ENCODE measurements at places on chromosomes 12 and 14.

- DNase-seq, result no peak
Observed at GRCh38 chr12:93274937-93275336, 102.8 kb upstream of the NUDT4 start.

GRCh38 chr12:3964439-3964838 lies 91.2 kb upstream of the PARP11 start:
- DNase-seq, result peak; percentile 17

DNA sequence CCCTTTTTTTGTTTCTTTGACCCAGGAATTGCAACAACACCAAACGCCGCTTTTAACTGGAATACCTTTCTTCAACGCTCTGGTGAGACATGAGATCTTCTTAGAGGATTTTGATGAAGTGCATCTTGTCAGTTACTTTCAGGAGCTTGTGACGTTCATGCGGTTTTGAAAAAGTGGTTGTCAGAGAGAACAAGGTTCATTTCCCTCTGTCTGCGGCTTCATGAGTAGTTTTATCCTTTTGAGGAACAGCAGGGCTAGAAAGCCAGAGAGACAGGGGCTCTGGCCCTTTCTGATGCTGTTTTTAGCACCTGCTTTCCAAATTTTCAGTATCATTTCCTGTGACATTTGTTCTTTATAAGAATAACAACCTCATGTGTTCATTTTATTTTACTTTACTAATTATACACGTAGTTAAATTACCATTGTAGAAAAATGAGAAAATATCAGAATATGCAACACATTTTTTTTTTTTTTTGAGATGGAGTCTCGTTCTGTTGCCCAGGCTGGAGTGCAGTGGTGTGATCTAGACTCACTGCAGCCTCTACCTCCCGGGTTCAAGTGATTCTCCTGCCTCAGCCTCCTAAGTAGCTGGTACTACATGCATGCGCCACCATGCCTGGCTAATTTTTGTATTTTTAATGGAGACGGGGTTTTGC lies 61.8 kb downstream of the GLT1D1 start:
- DNase-seq, result peak; percentile 32

DNA sequence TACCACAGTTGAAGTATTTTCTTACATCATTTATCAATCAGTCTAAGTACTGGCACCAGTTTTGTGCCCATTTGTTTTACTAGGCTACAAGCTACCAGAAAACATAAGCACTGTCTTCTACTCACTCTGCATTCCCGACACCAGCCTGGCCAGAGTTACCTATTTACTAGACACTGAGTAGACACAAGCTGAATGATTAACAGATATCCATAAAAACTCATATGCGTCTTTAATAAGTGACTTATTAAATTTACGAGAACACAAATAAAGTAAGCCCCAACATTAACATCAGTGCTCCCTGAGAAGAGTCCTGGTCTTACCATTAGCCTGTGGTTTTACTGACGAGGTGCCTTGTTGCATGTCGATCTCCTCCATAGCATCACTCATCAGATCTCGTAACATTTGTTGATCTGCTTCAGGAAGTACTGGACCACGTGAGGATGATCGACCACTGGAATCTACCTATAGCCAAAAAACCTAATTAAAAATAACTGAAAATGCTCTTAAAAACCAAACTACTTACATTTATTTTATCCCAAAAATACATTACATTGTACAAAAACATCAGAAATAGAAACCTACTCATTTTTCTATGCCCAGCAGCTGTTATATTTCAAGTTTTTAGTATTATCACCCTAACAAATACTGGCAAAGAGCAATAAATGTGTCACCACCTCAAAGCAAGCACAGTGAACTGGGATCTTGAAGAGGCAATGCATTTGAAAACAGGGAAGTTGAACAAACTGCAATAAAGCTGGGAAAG lies 53.3 kb downstream of the BDKRB1 start:
- DNase-seq, result no peak

DNA sequence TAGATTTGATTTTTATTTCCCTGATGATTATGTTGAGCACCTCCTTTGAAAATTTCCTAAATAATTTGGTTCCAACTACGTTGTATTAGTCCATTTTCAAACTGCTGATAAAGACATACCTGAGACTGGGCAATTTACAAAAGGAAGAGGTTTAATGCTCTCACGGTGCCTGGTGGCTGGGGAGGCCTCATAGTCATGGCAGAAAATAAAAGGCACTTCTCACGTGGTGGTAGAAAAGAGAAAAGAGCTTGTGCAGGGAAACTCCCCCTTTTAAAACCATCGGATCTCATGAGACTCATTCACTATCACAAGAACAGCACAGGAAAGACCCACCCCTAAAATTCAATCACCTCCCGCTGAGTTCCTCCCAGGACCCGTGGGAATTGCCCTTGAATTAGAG lies 372.3 kb downstream of the RPL10L start:
- no peak for DNase-seq

DNA sequence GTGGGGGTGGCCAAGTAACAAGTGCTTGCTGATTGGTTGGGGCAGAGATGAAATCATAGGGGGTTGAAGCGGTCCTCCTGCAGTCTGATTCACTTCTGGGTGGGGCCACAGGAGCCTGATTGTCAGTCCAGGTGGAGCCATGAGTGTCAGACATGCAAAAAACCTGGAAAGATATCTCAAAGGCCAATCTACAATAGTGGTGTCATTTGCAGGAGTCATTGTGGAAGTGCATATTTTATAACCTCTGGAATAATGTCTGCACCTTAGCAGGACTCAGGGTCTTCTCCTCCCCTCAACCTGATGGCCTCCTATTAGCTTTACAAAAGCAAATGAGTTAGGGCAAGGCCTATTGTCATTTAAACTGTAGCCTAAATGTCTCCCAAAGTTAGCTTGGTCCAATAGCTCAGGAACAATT lies 241.4 kb downstream of the NUAK1 start:
- DNase-seq, result no peak

DNA sequence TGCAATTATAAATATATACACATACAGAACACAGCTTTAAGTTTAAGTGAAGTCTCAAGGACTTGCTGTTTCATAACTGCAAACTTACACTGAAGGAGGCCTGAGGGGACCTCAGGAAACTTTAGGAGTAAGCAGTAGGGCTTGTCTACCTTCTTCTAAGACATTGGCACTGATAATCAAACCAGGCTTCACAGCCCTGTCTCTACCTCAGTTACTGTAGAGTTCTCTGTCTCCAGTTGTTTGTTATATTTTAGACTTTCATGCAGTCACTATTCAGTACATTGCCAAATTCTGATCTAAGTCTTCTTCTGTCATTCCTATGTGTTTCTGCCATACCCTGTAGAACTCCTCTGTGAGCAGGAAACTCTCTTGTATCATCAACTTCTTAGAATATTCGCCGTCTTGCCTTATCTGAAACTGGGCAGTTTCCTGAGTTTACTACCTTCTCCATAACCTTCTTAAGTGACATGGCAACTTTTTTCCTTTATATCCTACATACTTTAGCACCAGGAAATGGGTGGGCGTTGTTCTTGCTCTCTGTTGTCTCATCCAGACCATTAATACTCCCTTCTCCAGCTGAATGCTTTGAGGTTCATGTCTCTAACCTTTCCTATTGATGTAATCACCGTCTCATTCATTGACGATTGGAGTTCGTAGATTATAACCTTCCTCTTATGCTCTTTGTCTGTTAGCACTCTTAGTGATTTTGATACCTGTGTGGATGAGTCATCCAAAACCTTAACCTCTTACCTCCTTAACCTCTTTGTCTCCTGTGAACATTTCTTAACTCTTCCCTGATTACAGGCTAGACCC lies 11.4 kb downstream of the APAF1 start:
- DNase-seq, result no peak

GRCh38 chr14:53126731-53127130 lies 26.4 kb downstream of the DDHD1 start:
- no peak for DNase-seq

DNA sequence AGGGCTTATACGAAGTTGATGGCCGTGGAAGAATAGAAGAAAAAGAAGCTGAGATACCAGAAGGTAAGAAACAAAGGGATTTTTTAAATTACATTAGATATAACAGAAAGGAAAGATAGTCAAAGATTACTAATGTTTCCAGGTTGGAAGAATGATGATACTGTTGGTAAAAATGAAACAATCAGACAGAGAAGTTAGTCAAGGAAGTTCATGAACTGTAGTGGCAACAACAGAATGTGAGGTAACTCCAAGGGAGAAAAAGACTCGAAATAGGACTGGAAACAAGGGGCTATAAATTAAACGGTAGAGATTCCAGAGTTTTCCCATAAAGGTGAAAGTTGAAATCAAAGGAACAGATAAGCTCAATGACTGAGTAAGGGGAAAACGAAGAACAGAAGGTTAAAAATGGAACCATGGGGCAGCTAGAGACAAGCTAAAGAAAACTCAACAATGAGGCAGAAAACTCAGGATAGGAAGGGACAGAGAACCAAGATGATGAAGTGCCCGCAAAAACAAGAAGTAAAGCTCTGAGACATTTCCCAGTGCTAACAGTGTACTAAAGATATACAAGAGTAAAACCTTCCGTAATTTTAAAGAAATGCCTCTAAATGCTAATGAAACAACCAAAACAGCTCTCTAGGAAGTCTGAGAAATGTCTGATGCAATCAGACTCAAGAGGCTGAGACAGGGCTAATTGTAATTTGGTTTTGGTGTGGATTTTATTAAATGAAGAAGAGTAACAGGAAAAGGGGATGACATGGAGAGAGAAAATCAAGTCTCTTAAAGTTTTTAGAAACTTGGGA lies 70.0 kb downstream of the PPP2R5E start:
- DNase-seq, result no peak

GRCh38 chr14:74621556-74621955 lies 9.5 kb upstream of the LTBP2 start:
- DNase-seq, result no peak

- no peak for DNase-seq
Observed at GRCh38 chr12:1330477-1330827, 263.9 kb downstream of the FBXL14 start.

DNA sequence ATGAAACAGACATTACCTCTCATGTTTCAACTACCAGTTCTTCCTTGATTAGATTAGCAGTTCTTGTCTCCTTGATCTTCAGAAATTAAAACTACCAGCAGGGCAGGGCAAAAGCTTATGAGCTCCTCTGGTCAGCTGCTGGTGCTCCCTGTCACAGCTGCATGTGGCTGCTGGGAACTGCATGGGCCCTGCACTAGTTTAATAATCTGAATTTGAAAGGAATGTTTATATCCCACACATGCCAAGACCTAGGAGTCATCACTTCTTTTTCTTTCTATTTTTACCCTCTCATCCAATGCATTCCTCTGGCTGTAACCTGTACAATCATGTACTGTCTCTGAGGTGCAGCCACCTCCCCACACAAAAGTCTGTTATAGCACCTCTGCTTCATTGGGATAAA lies 73.9 kb downstream of the ARMH4 start:
- no peak for DNase-seq

GRCh38 chr14:91315844-91316267 lies 71.4 kb upstream of the GPR68 start:
- DNase-seq, result peak; percentile 91

GRCh38 chr12:45986641-45987339 lies 3.6 kb downstream of the SCAF11 start:
- peak; percentile 96 for DNase-seq

GRCh38 chr12:103956509-103957027 lies 9.1 kb upstream of the TDG start:
- no peak for DNase-seq

- DNase-seq, result no peak
Observed at GRCh38 chr14:23364164-23365035, 572 bp downstream of the EFS start.

DNA sequence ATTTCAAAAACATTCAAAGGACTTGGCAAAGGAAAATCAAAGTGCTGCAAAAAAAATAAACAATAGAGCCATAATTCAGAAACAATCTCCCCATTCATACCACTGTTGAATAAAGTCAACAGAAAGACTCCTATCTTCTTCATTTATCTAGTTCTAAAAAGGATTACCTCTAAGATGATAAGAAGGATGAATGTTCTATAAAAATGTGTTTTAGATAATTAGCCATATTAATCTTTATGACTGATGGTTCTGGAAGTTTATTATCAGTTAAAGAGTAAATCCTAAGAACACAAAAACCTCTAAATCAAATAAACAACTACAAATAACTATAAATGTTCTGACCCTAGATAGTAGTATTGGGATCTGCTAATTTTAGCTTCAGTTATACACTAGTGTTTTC lies 37.8 kb upstream of the CDKL1 start:
- no peak for DNase-seq

- no peak for DNase-seq
Observed at GRCh38 chr14:71175491-71175890, 268.2 kb downstream of the PCNX1 start.

DNA sequence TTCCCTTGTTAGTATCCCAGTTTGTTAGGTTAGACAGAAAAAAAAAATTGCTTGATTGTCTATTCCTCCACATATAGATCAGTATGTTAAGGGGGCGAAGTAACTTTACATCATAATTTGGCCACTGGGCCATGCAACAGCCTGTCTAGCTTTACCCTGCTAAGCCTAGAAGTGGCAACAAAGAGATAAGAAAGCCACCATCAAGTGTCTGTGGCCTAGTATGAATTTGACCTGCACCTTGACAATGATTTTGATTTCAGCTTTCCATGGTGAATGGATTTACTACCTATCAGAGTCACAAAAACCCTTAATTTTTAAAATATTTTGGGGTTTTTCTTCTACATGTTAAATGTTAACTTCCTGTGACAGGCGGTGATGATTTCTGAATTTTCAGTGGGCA lies 63.9 kb downstream of the LIN52 start:
- no peak for DNase-seq

- no peak for DNase-seq
Observed at GRCh38 chr14:85037411-85037810, 492.5 kb upstream of the FLRT2 start.

- peak; percentile 36 for DNase-seq
Observed at GRCh38 chr12:106247674-106248311, at the start of gene CKAP4. Gene CKAP4 (minus strand): TSS chr12:106248020. CDS start chr12:106247851, 169 bp downstream.

DNA sequence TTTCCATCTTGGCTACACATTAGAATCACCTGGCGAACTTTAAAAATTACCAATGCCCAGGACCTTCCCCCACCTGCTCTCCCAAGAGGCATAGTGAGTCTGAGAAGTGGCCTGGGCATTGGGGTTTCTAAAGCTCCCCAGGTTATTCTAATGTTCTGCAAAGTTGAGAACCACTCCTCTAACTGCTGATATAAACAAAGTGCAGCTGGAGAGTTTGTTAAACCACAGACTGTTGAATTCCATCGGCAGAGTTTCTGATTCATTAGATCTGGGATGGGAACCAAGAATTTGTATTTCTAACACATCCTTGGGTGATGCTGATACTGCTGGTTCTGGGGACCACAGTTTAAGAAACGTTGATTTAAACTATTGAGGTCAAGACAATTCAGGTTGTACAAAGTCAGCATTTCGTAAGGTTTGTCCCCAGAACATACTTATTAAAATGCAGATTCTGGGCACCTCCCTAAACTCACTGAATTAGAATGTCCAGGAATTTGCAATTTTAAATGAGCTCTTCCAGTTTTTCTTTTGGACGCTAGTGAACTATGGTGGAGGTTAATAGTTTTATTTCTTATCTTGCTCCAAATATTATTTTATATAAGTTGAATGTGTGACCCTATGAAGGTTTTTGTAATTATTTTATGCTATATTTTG lies 309.1 kb downstream of the NRXN3 start:
- no peak for DNase-seq

DNA sequence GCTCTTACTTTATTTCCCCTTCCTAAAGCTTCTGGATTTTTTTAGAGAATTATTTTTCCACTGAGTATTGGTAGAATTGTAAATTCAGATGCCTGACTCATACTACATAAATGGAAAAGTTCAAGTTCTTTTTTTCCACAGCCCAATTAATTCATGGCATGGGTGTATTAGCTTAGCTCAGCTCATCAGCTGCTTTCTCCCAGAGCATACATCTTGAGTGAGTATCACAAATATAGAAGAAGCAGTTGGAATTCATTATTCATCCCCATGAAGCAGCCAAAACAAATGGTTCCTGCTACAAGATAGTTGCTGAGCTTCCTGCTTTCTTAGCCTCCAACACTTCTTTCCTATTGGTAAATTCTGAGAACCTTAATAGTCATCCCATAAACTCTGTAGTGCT lies 105.1 kb downstream of the C12orf50 start:
- no peak for DNase-seq
